Neural progenitor cell (in vitro differentiated cells): ENCODE measurements at places on chromosomes 11 and 22. TPM values are rescaled to one million over a fixed set of nuclear protein-coding genes. Genes with fewer than 3 reads are reported as not detected.

DNA sequence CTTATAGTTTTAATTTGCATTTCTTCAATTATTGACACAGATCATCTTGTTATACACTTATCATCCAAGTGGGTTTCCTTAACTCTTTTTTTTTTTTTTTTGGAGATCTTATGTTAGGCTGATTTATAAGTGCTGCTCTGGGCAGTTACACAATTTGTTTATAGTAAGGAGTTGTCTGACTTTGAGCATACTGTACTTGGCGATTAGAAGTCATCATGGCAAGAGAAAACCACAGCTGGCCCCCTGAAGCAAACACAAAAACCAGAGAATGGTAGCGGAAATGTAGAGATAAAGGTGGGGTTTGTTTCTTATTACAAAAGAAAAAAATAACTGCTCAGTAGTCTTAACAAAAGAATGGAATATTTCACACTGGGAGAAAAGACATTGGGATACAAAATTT is 292.6 kb downstream of the SWAP70 start:
- H3K36me3 ChIP-seq = no peaks in the 10 kb centered on the region
- no peaks in the 10 kb centered on the region for H3K27me3 ChIP-seq
- no peak overlapping the region for H3K4me3 ChIP-seq
- H3K4me1 ChIP-seq = no peaks in the 10 kb centered on the region
- no peak overlapping the region for H3K27ac ChIP-seq
- no peak for DNase-seq

DNA sequence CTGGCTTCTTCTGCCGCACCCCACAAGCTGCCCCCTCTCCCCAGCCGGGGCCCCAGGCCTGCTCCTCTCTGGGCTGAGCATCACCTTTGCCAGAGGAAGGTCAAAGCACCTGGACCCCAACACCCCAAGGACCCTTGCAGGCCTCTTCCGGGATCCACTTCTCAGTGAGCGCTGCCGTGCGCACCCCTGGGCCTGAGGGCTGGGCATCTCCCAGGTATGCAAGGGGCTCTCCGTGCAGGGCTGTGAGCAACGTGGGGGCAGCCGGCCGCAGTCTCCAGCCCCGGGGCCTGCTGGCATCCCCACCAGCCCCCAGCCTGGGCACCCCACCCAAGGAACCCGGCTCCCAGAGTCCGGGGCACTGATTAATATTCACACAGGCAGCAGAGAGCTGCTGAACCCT is 64.0 kb downstream of the BRD1 start:
- no peaks in the 10 kb centered on the region for H3K4me1 ChIP-seq
- no peaks in the 10 kb centered on the region for H3K27me3 ChIP-seq
- no peak overlapping the region for H3K27ac ChIP-seq
- H3K36me3 ChIP-seq = no peaks in the 10 kb centered on the region

GRCh38 chr22:27094633-27095308 is 437.4 kb downstream of the MIAT start:
- H3K27ac ChIP-seq = no peak overlapping the region
- DNase-seq = no peak
- H3K36me3 ChIP-seq = no peaks in the 10 kb centered on the region
- no peaks in the 10 kb centered on the region for H3K27me3 ChIP-seq
- peaks cover 2% of the 10 kb centered on the region for H3K4me1 ChIP-seq
- H3K4me3 ChIP-seq = no peak overlapping the region

Gene TMPRSS6
- total RNA-seq = not detected in 2 replicates

Gene NNMT
- 1.7 TPM in 1 of 2 replicates, not detected in the other for total RNA-seq

Gene C11orf16
- not detected in 2 replicates for total RNA-seq

Gene OR6M1
- total RNA-seq = not detected in 2 replicates

Gene SMIM35
- total RNA-seq = not detected in 2 replicates
